ENCODE measurements at places on chromosomes 6 and 20.

DNA sequence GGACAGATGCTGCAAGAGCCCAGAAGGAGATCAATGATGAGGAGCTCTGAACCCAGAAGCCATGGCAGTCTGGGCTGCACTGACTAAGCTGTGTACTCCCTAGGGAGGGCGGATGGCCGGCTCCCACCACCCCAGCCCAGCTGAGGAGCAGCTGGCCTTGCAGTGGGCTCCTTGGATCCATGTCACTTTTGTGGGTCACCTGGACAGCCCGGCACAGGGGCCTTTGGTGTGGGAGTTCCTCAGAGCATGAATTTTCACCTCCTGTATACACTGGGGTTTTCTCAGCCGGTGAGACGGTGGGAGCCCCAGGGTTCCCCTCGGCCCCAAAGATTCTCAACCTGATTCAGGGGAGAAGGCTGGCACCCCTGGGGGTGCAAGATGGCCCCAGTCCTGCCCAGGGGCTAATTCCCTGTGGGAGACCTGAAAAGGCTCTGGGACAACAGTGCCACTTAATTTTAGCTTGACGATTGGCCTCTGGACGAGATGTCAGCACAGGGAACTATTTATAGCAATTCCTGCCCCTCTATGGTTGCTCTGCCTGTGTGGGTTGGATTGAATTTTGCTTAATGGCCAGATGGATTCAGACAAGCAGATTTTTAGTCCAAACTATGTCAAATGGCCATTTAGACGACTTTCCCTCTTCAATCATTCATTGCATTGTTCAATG, 121.6 kb upstream of the PMEPA1 start:
- DNase-seq: no peak

DNA sequence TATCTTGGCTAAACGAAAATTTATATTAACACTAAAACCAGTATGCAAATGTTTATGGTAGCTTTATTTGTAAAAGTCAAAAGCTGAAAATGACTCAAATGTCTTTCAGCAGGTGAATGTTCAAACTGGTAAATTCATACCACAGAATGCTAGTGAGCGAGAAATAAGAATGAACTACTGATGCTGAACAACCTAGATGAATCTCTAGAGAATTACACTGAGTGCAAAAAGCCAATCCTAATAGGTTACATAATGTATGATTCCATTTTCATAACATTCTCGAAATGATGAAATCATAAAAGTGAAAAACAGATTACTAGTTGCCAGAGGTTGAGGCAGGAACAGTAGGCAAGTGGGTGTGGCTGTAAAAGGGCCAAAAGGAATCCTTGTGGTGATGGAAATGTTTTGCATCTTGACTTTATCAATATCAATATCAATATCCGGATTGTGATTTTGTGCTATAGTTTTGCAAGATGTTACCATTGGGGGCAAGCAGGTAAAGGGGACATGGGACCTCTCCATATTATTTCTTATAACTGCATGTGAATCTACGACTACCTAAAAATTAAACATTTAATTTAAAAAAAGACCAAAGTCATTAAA, 26.1 kb downstream of the ZNF311 start:
- no peak for DNase-seq

- DNase-seq: no peak
Measured at GRCh38 chr6:22271081-22271480, 25.8 kb downstream of the PRL start.

GRCh38 chr6:168016176-168016620, 18.7 kb downstream of the KIF25 start:
- no peak for DNase-seq

- no peak for DNase-seq
Measured at GRCh38 chr20:38630727-38631126, 29.1 kb downstream of the ARHGAP40 start.

Measured in stimulated activated CD4-positive, alpha-beta T cell treated with anti-CD3 and anti-CD28 coated beads, Interleukin-2, amount 100 ng/mL, for 4 hours (primary cell).